Occipital lobe (tissue), 3 donors: ENCODE measurements at places on chromosomes 7 and 10. TPM values are rescaled to one million over a fixed set of nuclear protein-coding genes. Genes with fewer than 3 reads are reported as not detected.

The TMEM229A gene
- total RNA-seq: 1.7 TPM

The GIMAP4 gene
- 11.4 TPM for total RNA-seq

The CHRM2 gene
- 9.4 TPM for total RNA-seq

The WDR86 gene
- total RNA-seq: 50.2 TPM

The ENTPD7 gene
- 8.7 TPM for total RNA-seq

DNA sequence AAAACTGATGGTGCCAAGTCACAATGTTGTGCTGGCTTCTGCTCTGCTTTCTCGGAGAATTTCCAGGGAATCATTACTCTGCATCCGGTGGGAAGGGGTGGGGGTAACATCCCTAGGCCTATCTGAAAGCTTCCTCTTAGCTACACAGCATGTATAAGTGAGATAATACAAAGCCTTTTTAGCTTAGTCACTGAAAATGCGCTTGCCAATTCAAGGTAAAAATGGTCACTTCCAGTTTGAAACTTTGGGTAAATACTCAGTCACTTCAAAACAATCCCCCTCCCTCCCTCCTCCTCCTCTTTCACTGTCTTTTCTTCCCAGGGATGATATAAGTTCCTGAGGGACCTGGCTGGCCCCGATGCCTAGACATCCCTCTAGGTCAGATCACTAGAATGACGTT lies 57.3 kb upstream of the APBB1IP start:
- no peak for DNase-seq

- DNase-seq: peak; percentile 97
These were observed at the start of gene MOSPD3 for GRCh38 chr7:100611983-100612729. TSS of gene MOSPD3 (plus strand) at chr7:100612540. CDS start at chr7:100612792, 252 bp downstream.

GRCh38 chr7:30668102-30668501 lies 14.2 kb downstream of the CRHR2 start:
- DNase-seq: no peak

DNA sequence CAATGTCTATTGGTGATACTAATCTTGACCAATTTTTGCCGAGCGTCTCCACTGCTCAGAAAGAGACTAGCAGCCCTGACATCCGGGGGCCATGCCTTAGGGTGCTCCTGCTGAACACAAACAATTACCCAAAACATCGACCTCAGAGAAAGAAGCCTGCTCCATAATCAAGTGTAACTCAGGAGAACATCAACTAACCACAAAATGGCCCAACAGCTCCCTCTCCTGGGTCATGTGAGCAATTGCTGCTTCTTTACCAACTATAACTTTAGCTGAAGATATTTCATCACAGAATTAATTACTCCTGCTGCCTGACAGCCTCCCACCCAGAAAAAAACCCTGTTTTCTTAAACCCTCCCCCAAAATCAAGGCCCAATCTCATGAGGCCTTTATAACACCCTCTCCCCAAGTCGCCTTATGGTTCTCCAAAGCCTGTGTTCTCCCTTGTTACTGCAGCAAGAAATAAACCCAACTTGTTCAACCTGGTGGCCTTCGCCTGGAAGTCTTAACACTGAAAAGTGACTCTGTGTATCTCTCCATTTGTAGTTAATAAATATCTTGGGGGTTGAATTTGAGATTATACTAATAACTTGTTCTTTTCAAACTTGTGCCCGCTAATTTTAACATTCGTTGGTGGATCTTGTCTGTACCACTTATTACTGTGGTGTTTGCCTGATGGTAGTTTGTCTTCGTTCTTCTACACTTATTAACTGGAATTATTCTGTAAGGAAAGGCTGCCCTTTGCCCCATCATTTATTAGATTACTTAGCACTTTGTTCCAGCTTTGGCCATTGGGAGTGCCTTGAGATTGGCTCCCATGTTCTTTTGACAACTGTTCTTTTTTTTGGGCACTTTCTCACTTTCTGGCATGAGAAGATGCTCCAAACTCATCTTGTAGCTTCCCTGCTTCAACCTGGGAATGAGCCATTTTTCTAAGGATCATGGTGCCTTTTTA lies 21.2 kb upstream of the RAMP3 start:
- DNase-seq: peak; percentile 18

DNA sequence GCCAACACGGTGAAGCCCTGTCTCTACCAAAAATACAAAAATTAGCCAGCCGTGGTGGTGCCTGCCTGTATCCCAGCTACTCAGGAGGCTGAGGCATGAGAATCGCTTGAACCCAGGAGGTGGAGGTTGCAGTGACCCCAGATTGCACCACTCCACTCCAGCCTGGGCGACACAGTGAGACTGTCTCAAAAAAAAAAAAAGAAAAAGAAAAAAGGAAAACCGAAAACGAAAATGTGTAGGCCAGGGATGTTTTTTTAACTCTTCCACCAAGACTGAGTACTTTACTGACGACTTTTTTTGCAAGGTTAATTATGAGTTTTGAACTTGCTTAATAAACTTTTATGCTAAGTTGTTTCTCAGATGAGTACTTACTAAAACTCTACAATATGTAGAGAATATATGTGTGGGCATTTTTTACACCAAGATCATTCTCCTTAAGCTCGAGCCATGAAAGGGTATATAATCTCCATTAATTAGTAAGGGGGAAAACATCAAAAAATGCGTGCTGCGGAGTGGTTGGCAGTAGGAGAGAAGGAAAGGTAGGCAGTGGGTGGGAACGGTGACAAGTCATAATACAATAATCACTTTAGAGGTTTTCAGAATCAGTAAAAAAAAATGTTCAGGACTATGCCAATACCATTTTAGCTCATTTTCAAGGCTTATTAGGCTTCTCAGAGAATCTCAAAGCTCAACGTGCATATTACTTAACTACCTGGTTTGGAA lies 8.6 kb upstream of the ADRB1 start:
- DNase-seq: no peak

DNA sequence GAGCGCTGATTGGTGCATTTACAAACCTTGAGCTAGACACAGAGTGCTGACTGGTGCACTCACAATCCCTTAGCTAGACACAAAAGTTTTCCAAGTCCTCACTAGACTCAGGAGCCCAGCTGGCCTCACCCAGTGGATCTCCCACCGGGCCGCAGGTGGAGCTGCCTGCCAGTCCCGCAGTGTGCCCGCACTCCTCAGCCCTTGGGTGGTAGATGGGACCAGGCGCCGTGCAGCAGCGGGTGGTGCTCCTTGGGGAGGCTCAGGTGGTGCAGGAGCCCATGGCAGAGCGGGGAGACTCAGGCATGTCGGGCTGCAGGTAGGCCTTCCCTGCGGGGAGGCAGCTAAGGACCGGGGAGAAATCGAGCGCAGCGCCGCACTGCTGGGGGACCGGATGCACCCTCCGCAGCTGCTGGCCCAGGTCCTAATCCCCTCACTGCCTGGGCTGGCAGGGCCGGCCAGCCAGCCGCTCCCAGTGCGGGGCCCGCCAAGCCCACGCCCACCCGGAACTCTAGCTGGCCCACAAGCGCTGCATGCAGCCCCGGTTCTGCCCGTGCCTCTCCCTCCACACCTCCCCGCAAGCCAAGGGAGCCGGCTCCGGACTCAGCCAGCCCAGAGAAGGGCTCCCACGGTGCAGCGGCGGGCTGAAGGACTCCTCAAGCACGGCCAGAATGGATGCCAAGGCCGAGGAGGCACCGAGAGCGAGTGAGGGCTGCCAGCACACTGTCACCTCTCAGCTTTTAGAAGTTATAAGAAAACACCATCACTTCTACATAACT lies 128.9 kb downstream of the ZNF438 start:
- no peak for DNase-seq

DNA sequence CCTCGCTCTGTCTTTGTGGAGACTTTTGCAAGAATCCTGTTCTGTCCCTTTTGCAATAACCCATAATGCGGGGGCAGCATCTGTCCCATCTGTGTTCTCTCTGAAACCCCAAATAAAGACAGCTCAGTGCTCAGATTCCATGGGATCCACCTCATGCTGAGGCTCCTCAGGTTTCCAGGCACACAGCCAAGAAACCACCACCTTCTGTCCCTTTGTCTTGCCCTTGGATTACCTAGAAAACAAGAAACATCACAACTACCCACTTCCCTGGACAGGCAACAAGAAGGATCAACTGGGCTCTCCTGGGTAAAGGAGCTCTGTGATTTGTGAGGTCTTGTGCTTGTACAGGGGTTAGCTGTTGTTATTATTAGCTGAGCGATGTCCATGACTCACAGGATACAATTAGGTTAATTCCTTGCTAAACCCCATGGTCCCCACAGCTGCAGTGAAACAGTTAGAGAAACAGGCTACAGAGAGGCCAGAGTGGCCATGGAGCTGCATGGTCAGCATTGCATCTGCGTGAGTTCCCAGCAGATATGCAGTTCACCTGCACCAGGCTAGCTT lies 50.2 kb downstream of the CXCL12 start:
- peak; percentile 12 for DNase-seq

- DNase-seq: no peak
These were observed 12.4 kb upstream of the DDC start for GRCh38 chr7:50577569-50577968.

DNA sequence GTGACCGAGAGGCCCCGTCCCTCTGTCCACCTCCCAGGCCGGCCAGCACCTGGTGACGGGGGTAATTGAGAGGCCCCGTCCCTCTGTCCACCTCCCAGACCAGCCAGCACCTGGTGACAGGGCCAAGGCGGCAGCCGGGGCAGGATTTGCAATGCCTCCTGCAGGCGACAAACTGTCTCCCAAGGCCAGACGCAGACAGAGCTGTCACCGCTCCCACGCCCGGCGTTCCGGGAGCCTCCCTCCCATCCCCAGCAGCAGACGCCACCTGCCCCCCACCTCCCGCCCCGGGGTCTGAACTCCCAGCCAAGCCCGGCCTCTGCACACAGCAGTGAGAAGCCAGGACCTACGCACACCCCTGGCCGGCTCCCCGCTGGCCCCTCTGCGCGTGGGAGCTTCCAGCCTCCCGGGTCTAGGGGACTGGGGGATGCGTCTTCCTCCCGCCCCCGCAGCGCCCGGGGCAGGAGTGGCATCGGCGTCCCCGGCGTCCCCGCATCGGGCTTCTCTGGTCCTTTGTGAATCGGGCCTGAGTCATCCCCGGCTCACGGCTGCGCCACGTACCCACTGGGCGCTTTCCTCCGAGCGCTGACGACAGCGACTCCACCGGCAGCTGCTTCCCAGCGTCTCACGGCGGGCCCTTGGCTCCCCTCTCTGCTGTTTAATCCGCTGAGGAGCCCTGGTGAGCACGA lies 95.1 kb upstream of the DIP2C start:
- DNase-seq: peak; percentile 81

- no peak for DNase-seq
These were observed 124.0 kb downstream of the IQUB start for GRCh38 chr7:123410273-123410904.

DNA sequence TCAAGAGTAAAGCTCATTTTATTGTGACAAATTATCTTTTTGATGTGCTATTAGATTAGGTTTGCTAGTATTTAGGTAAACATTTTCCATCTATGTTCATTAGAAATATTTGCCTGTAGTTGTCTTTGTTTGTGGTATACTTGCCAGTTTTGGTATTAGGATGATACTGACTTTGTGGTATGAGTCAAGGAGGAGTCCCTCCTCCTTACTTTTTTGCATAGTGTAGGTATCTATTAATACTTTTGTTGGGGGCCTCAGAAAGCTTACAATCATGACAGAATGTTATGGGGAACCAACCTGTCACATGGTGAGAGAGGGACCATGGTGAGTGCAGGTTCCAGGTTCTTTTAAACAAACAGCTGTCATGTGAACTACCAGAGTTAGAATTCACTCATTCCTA lies 102.1 kb downstream of the ZWINT start:
- DNase-seq: no peak

- DNase-seq: no peak
These were observed 34.2 kb upstream of the CREB3L2 start for GRCh38 chr7:138036135-138036534.

- DNase-seq: peak; percentile 15
These were observed 830 bp downstream of the MET start for GRCh38 chr7:116672596-116673456.

GRCh38 chr7:125878988-125879387 lies 949.4 kb upstream of the POT1 start:
- no peak for DNase-seq

GRCh38 chr10:98511876-98512275 lies 65.1 kb upstream of the HPS1 start:
- DNase-seq: no peak

DNA sequence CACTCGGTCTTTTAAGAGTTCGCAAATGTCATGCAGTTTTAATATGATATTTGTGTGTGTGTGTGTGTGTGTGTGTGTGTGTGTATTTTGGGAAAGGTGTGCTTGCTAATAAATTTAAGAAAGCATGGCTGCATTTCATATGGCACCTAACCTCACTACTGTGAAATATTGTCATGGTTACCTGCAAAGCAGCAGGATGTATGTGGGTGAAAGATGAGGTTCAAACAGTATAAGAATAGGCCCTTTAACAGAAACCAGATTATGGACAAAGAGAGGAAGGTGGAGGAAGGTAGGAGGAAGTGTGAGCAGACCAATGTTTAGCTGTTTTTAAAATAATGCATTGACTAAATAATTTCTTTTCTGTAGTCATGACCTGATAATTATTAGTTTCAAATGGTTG lies 73.5 kb upstream of the CACNA2D1 start:
- no peak for DNase-seq

DNA sequence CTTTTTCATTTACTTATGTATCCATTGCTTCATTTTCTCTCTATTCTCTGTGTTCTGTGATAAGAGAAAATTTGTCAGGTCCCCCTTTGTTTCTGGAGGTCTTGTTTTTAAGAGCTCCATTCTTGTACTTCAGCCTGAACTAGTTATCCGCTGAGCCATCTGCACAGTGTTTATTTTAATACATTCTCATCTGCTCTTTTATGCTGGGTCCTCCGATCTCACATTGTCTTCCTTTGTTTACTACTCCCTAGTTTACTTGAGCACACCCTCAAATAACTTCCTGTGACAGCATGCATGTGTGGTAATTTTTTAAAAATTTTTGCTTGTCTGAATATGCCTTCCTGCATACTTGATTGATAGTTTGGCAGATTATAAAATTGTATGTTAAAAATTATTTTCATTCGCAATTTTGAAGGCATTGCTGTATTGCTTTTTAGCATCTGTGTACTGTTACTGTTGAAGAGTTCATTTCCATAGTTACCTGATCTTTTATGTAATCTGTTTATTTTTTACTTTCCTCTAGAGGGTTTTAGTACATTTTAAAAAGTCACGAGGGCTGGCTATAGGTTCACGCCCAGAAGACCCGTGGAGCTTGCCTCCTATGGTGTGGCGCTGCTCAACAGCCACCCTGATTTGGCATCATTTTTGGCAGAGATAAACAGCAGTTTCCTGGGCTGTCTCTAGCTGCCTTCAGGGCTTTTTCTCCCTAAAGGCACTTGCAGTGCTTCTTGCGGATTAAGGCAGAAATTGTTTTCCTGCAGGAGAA lies 31.9 kb downstream of the RSBN1L start:
- DNase-seq: peak; percentile 50

DNA sequence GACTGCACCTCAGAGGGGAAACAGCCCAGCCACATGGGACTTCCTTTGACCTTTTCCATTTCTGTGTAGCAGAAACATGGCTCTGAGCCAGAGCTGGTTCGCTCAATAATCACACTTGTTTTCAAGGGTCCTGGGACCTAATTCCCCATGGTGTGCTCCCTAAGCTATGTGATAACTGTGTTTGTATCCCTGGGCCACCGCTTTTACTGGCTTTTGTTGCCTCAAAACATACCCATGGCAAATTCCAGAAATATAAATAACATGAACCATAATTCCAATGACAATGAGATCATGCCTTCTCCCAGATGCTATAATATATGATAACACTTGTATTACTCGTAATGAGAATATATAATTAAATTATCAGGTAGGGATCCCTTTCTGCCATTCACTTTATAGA lies 196.4 kb downstream of the GFRA1 start:
- no peak for DNase-seq

GRCh38 chr7:1099154-1099542 lies 11.2 kb downstream of the GPER1 start:
- no peak for DNase-seq

GRCh38 chr10:101143345-101143630 lies 12.2 kb downstream of the TLX1 start:
- DNase-seq: no peak
